ENCODE measurements at places on chromosomes 1 and 21. TPM values are rescaled to one million over a fixed set of nuclear protein-coding genes. Genes with fewer than 3 reads are reported as not detected.

The CHAF1B gene
- total RNA-seq: 11.4 TPM

The HHAT gene
- 1.7 TPM for total RNA-seq

The TRMT13 gene
- 9.9 TPM for total RNA-seq

The LIN28A gene
- not detected for total RNA-seq

The ELF3 gene
- 109 TPM for total RNA-seq

Measured in A549 treated with AZD2906 at 1 μM for 4 hours (cell line).